ENCODE measurements at places on chromosomes 7 and 10.
A peak's percentile ranks its signal among the peaks of the same experiment; 100 is the strongest.

DNA sequence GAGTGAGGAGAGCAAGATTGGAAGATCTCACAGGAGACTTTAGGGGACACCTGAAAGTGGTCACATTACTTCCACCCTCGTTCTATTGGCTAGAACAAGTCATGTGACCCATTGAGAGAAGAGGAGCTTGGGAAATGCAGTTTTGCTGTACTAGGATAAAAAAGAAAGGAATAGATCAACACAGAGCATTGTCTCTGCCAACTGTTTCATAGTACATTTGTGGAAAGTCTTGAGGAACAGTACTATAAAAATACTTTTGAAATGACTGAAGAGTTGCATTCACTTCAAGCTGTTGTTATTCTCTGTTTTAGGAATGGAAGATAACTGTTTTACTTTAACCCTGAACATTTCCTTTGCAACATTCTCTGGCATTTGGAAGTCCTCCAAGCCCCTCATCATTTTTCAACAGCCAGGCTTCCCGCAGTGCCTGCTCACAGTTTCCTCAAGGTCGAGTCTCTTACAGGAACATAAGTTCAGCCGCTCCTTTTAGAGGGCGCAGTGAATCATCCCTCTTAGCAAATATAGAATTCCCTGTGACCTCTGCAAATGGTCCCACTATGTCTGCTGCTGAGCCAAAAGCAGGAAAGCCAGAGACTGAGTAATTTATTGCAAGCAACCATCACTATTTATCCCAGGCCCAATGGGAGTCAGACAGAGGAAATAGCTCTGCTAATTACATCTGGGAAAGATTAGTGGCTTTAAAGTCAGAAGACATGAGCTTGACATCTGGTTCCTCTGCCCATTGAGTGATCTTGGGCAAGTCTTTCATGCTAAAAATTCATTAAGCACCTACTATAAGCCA is 40.7 kb downstream of the MRPL32 start:
- peak; percentile 71 for DNase-seq

- DNase-seq = no peak
Measured at GRCh38 chr7:15433151-15433550, 128.7 kb downstream of the AGMO start.

DNA sequence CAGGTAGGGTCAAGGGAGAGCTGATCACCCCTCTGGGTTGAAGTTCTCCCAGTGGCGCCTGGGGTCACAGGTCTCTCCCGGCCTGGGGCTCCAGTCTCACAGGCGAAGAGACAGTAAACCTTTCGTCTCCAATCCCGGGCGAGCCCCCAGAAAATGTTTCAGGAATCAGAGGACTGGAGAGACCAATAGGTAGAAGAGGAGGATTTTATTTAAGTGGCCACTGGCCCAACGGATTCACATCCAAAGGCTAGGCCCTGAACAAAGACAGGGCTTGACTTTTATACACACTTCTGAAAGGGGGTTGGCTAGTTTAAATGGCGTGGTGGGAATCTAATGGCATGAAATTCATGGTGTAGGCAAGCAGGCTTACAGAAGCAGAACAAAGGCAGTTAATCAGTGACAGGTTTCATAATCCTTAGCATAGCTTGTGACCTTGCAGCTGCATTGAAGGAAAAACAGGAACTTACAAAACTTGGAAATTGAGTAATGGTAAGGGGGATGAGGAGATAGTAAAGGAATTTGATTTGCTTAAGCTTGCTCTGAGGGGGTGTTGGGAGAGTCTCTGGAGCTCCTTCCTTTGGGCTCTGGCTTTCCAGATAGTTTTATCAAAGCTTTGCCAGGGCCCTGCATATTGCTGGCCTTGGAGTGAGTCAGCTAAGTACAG is 105.5 kb downstream of the TRIM24 start:
- DNase-seq = no peak

GRCh38 chr7:92631850-92632487 is 41.8 kb upstream of the FAM133B start:
- DNase-seq = no peak

GRCh38 chr10:113788604-113789083 is 37.2 kb downstream of the PLEKHS1 start:
- DNase-seq = no peak

- peak; percentile 56 for DNase-seq
Measured at GRCh38 chr10:11610166-11610825, 1.2 kb downstream of the USP6NL start.

- peak; percentile 62 for DNase-seq
Measured at GRCh38 chr7:1086588-1087464, 1.1 kb upstream of the GPER1 start.

DNA sequence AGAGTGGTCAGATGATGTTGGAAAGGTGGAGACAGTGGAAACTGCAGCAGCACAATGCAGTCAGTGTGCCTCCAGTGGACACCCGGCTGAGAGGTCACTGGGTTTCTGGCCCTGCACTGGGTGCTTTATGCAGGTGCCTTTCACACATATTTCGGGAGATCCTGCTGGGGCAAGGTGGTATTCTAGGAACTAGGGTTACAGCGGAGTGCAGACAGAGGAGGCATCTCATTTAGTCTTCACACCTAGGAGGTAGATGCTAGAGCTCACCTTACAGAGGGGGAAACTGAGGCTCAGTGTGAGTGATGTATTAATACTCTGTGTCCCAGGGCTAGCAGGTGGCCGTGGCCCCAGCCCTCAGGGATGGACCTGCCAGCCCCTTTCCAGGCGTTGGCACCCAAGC is 103.9 kb upstream of the KCTD7 start:
- no peak for DNase-seq

GRCh38 chr10:12484941-12485805 is 135.8 kb downstream of the CAMK1D start:
- DNase-seq = peak; percentile 50

DNA sequence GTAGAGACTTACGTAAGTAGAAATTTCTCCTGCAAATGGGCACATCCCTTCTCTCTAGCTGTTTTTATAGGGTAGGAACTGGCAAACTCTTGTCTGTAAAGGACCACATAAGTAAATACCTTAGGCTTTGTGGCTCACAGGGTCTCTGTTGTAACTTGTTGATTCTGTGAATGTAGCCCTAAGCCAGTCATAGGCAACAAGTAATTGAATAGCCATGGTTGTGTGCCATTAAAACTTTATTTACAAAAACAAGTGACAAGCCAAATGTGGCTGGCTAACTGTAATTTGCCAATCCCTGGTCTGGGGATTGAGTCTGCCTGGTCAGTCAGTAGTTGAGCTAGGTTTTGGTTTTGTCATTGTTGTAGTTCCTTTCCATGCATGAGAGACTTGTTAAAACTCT is 5.3 kb upstream of the KLF6 start:
- no peak for DNase-seq

DNA sequence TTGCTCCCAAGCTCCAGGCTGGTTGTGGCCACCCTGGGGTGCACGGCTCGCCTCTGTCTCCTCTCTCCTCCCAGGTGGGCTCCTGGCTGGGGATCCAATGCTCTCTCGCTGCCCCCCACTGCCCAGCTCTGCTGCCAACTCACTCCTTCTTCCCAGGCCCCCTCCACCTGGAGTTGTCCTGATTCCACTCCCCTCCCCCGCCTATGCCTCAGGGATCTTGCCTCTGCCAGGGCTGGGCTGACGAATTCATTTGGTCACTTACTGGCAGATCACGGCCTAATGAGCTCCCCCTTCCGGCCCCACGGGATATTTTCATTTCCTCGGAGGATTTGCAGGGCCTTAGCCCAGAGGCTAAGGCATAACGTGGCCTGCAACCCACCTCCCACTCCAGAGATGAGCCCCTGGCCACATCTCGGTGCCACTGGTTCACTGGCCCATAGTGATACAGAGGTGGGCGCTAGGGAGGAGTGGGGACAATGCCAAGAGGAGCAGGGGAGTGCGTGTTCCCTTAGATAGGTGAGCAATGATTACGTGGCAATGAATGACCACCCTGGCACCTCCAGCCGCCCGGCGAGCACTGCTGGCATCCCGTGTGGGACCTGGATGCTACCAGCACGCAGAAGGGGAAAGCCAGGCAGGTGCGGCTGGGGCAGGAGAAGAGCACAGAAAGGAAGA is 344.6 kb upstream of the SHH start:
- DNase-seq = peak; percentile 27

DNA sequence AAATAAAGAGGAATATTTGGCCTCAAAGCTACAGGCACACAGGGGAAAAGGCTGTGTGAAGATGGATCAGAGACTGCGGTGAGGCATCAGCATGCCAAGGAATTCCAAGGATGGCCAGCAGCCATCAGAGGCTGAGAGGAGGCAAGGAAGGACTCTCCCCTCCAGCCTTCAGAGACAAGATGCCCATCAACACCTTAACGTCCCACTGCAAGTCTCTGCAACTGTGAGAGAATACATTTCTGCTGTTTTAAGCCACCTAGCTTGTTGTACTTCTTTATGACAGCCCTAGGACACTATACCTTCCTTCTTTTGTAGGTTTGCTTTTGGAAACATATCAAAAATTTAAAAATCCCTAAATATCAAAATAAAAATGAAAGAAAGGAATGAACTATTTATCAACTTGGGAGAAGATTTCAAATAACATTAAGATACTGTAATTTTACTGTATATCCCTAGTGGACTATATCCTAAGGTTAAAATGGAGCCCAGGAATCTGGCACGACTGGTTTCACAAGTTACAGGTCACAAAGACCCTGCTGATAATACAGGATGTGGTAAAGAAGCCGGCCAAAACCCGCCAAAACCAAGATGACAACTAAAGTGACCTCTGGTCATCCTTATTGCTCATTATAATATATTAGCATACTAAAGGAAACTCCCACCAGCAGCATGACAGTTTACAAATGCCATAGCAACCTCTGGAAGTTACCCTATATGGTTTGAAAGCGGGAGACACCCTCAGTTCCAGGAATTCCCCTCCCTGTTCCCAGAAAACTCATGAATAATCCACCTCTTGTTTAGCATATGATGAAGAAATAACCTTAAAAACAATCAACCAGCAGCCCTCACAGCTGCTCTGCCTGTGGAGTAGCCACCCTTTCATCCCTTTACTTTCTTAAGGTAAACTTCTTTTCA is 185.2 kb downstream of the AVL9 start:
- DNase-seq = peak; percentile 28

- no peak for DNase-seq
Measured at GRCh38 chr10:129788215-129788614, 175.9 kb downstream of the EBF3 start.

DNA sequence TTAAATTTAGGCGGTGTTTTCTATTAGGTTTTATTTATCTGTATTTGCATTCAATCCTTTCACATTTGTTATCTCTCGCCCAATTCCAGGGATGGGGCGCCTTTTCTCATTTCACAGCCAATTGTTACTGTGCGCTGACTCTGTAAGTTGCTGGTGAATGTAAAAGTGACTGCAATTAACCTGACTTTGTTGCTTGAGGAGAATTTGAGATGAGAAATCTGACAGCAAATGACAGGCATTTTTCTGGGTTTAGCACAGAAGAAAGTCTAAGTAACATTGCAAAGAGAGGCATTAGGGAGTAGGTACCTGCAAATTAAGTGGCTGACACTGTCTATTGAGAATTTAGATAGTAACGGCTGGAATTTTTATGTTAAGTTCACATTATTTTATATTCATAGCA is 16.6 kb downstream of the FOXP2 start:
- DNase-seq = no peak

DNA sequence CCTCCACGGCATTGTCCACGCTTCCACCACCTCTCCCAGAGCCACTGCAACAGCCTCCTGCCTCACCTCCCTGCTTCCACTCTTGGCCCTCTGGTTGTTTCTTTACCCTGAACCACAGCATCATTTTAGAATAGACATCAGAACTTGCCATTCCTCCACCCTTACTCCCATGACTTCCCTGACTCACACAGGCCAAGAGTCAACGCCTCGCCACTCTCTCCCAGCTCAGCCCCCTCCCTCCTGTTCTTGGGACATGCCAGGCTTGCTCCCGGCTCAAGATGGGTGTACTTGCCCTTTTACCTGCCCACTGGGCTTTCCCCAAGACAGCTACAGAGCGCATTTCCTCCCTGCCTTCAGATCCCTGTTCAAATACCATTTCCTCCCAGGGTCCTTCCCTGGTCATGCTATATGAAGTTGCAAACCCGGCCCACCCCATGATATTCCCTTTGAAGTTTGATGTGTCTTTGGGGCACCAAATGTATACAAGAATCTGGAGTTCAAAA is 429.1 kb downstream of the RPS24 start:
- no peak for DNase-seq

GRCh38 chr10:30070001-30070685 is 10.8 kb upstream of the JCAD start:
- peak; percentile 47 for DNase-seq

DNA sequence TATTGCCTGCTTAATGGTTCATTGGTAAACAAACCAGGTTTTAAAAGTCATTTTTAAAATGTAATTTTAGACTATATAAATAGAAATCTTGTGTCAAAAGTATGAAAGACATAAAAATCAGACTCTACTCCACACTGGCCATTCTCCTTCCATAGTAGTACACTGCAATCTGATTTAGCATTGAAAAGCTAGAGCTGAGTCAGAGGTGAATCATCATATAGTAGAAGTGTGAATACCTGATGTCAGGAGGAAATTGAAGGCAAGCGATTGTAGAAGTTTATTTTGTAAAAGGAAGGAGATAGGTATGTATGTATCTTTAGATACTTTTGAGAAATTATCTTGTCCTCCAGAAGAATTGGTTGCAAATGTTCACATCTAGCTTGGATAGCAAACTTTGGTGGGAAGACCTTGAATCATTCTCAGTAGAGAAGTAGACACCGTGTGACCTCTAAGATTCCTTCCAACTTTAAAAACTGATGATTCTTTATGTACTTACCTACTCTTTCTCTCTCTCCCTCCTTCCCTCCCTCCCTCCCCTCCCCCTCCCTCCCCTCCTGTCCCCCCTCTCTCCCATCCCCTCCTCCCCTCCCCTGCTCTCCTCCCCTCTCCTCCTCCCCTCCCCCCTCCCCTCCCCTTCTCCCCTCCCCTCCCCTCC is 88.1 kb downstream of the BTAF1 start:
- no peak for DNase-seq

DNA sequence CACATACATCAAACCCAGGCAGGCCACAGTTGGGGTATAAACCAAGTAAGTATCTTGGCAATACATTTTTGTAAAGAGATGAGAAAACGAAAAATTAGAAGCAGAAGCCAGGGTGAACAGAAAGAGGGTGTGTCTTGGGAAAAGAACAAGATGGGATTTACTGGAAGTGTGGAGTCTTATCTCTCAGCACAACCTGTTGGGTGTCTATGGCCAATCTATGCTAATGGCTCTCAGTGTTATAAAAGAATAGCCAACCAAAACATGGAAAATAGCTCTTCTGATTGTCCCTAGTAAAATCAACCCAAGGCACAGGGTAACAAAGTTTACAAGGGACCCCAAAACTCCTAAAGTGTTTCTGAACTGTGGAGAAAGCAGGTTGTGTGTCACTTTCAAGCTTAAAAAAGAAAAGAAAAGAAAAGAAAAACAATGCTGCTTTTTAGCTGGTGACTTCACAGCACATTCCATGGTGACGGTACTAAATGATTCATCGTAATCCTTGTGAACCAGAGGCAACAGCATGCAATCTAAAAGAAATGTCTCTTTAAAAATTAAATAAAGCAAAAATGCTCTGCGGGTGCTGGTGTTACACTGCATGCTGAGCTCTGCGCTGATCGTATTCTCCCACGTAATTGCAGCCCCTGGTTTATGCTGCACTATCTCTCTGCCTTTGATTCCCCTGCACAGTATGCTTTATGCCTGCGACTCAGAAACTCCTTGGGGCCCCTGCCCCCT is 100.8 kb downstream of the C10orf90 start:
- no peak for DNase-seq

Data from lung (tissue), 17 donors.